ENCODE measurements at places on chromosomes 13 and 19.

GRCh38 chr13:97885641-97886040 lies 67.8 kb upstream of the IPO5 start:
- DNase-seq = no peak

- DNase-seq = no peak
These were observed 3.5 kb upstream of the ADM5 start for GRCh38 chr19:49685845-49686332.

DNA sequence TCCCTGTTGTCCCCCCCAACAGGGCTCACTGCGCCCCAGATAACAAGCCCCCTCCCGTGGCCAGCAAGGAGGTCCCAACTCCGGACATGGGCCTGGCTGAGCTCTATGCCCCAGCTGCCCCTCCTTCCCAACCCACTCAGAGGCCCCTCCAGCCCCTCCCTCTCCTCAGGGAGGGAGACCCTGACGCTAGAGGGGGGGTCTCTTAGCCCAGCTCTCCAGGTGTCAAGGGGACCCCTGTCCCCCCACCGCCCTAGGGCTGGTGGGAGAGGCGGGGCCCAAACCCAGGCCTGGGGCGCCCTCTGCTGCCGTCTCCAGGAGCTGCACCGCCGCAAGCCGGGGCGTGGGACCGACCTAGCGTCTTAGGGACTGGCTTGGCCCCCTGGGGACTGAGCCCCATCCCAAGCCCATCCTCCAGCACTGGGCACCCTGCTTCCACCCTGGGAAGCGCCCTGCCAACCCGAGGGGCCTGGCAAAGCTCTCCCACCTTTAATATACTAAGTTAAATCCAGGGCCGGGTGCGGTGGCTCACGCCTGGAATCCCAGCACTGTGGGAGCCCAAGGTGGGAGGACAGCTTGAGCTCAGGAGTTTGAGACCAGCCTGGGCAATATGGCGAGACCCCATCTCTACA lies 1.4 kb downstream of the GRIN3B start:
- no peak for DNase-seq

DNA sequence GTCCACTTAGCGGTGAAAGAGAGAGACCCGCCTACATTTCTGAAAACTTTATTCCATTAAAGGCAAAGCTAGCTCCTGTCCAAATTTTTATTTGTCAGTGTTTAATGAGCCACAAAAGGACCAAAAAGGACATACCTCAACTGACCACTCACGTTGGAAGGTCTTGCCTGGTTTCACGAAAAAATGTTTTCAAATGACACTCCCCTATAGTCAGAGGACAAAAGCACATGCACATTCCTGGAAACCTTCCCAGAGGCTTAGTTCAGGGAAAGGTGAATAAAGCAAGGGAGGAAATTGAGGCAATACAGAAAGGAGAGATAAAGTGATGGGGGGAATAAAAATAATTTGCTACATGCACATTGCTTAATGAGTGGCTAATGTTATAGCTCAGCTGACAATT lies 55.6 kb downstream of the DOCK9 start:
- DNase-seq = no peak

DNA sequence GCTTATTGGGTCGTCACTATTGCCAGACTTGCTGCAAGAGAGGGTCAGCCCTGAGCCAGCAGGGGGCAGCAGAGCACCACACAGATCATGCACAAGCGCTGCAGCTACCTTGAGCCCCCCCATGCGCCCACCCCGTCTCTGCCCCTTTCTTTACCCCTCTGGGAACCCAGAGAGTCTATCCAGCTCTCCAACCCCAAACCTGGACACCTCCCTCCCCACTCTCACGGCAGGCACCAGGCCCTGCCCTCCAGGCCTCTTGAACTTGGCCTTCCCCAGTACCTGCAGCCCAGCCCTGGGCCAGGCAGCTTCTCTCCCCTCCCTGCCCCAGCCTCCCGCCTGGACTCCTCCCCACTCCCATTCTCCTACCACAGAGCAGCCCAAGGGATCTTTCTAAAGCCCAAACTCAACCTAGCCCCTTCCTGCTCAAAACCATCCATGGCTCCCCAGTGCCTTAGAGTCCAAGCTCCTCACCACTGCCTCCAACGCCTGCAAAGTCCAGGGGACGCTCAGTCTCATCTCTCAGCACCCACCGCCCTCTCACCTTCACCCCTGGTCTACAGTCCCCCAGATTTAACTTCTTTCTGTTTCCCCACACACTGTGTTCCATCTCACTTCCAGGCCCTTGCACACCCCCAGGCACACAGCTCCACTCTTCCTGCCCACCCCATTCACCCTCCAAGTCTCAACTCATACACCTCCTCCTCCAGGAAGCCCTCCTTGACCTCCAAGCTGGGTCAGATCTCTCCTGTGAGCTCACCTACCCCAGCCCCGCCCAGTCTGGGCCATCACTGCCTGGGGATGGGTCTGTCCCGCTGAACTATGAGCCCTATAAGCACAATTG lies 9.4 kb upstream of the CEACAM16 start:
- DNase-seq = peak; percentile 56

- DNase-seq = no peak
These were observed 18.8 kb downstream of the TYK2 start for GRCh38 chr19:10361569-10362011.

DNA sequence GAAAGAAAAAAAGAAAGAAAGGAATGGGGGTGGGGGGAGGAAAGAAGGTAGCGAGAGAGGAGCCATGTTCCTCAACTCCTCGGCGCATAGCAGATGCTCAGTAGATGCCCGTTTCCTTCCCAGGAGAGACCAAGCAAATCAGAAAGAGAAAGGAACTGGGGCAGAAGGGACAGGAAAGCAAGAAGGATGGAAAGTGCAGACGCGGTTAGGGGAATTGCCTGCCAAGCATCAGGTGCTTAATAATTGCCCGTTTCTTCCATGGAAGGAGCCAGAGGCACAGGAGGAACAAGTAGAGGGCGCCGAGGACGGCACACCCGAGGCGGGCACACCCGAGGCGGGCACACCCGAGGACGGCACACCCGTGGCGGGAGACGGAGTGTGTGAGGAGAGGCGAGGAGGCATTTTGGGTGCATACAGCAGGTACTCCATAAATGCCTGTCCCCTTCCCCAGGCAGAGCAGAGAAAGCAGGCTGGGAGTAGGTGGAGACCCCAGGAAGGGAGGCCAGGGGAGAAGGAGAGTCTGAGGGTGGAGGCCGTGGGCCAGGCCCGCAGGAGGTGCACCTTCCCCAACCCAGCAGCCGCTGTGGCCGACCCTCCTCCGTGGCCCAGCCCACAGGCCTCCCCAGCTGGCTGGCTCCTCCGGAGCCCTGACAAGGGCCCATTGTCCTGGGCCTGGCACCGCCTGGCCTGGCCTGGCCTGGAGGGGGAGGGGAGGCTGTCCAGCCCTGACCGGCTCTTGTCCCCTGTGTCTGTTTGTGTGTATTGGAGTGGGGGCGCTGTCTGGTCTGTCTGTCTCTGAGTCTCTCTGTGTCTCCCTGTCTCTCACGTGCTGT lies 14.6 kb downstream of the JOSD2 start:
- DNase-seq = no peak

- DNase-seq = no peak
These were observed 11.9 kb upstream of the ZNF57 start for GRCh38 chr19:2888731-2889224.

DNA sequence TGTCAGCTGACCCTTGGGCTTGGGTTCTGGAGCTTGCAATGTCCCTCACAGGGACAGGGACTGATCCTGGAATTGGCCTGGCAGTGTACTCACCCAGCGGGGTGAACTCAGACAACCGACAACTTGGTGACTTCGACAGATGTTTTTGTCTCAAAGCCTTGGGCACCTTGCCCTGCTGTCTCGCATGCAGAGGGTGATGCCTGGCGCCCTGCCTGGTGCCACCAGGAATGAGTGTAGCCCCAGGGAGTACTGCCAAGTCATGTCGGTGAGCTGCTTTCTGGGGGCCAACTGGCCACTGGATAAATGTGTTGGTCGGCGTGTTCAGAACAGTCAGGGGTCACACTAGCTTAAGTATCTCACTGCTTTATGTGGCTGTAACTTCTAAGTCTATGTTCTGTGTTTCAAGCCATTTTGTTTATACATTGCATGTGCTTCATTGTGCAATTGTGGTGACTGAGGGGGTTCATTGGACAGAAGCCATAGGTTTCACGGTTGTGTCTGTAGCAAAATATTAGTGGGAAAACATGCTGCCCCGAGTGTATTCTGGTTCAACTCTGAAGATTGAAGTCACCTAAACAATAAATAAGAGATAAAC lies 96.3 kb upstream of the TNFSF11 start:
- DNase-seq = no peak

Measured in left renal cortex interstitium (tissue), 4 donors.